Skeletal muscle cell (primary cell): ENCODE measurements at places on chromosomes 13 and 19.

- no peak for DNase-seq
These were observed 989 bp downstream of the ZNF766 start for GRCh38 chr19:52270266-52270885.

- DNase-seq: no peak
These were observed 139.6 kb upstream of the HTR2A start for GRCh38 chr13:47036294-47037008.

DNA sequence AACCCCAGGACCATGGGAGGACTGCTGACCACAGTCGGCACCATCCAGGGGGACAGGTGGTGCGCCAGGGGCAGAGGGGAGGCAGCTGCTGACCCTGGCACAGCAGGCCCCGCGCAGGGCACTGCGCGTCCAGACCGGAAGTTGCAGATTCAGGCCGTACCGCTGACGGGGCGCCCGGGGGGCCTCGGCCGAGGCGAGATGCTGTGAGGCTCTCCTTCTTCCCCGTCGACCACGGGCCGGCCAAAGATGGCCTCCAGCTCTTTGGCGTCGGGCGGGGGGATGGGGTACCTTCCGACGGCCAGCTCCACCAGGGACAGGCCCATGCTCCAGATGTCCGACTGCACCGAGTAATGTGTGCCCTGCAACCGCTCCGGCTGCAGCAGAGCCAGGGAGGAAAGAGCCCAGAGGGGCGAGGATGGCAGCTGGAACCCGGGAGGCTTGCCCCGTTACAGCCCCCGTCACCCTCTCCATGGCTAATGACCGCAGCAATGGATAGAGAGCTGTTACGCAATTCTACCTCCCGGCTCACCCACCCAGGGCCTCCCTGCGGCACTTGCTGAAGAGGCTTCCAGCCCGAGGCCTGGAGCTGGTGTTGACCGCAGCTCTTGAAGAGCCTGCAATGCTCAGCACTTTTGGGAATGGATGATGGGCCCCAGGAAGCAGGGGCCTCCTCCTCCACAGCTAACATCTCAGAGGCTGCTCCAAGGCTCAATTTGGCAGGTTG, 24.7 kb downstream of the MAP2K2 start:
- no peak for DNase-seq

GRCh38 chr19:19568802-19569756, 31.0 kb downstream of the CILP2 start:
- DNase-seq: no peak

GRCh38 chr13:50284540-50284939, 269.3 kb downstream of the KCNRG start:
- no peak for DNase-seq

- DNase-seq: no peak
These were observed 10.3 kb downstream of the ATG4D start for GRCh38 chr19:10553943-10554381.

GRCh38 chr19:1566392-1567115, 1.6 kb downstream of the MEX3D start:
- DNase-seq: peak; percentile 59

- DNase-seq: no peak
These were observed 26.8 kb upstream of the CEACAM21 start for GRCh38 chr19:41548954-41549688.

DNA sequence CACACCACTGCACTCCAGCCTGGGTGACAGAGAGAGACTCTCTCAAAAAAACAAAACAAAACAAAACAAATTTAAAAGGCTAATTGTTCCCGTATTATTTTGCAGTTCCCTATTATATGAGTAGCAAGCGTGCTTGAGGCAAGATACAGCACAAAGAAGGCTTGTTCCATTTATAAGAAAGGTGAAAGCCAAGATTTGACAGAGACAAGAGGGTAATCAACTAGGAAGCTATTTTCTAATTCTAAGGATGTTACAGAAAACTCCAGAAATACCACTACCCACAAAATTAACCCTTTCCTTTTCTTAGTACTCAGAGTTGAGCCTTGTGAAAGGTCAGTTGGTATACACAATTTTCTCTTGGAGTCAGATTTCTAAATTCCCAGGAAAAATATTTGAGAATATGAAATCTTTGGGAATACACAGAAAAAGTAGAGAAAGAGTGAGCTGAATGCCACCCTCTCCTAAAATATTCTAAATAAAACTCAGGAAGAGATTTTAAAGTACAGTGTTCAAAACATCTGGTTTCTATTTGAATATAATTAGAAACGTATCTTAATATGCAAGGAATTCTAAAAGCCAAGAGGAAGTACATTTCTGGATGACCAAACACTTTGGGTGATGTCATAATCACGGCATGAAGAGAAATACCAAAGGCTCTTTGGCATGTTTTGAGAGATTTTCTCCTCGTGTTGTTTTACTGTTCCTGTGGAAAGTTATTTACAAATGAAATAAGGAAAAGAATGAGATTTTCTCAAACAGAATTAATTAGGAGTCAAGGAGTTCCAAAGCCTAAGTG, 63.0 kb upstream of the FLT1 start:
- DNase-seq: peak; percentile 63

DNA sequence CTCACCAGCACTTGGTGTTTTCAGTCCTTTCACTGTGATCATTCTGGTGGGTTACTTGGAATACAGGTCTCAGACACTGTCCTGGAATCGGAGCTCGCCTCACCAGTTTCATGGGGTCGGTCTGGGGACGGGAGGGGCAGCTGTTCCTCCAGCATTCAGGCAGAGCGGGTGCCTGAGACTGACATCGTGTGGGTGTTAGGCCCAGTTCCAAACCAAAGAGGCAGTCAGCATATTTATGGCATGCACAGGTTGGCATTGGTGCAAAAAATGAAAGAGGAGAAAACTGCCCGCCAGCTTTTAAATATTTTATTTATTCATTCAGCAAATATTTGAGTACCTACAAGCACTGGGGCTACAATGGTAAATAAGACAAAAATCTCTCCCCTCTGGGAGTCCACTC, 20.1 kb downstream of the PLEKHF1 start:
- DNase-seq: no peak

- peak; percentile 21 for DNase-seq
These were observed 82.8 kb upstream of the MTIF3 start for GRCh38 chr13:27533155-27533643.

GRCh38 chr19:17138937-17139598, 63.5 kb downstream of the MYO9B start:
- DNase-seq: no peak

- no peak for DNase-seq
These were observed 51.6 kb downstream of the SOX1 start for GRCh38 chr13:112118451-112119064.

DNA sequence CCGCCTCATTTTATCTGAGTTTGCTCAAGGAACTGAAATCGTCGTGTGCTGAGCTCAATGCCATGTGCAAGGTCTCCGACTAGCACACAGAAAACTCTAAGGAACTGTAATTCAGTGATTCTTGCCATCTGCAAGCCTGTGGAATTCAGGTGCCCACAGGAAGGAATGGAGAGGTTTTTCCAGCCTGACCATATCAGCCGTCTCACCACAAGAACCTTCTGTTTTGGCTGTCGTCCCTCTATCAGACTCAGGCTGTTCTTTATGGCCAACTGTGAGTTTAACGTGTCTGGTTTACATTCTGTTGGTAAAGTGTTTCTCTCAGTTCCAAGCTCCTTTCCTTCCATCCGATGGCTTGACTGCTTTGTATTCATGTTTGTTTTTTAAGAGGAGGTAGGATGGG, 293.5 kb downstream of the SPRY2 start:
- DNase-seq: peak; percentile 53
